ENCODE measurements at places on chromosomes 5 and 9.

DNA sequence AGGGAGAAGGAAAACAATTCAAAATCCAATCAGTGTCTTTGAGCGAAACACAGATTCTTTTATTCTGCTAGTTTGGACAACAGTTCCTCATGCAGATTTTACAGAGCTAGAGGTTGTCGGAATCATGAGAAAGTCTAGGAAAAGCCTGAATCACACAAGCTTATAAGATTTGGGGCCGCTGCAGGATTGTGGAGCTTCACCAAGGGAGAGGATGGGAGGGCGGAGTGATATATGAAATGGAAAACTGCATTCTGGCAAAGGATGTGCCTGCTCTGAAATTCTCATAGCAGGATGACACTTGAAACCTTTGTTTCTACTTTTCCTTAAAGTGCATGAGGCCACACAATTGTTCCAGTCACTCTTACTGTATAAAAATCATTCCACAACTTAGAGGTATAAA, 134.3 kb downstream of the OR2K2 start:
- no peak for DNase-seq

- DNase-seq = peak; percentile 32
These were observed at the start of gene TJP2 for GRCh38 chr9:69173891-69174615. TJP2 (plus strand) TSS chr9:69174277; CDS start chr9:69174373, 96 bp downstream.

- no peak for DNase-seq
These were observed 11.9 kb downstream of the MYO10 start for GRCh38 chr5:16924206-16924605.

- peak; percentile 67 for DNase-seq
These were observed 38.7 kb upstream of the UBTD2 start for GRCh38 chr5:172322028-172322965.

- DNase-seq = no peak
These were observed 15.8 kb upstream of the CAPSL start for GRCh38 chr5:35954175-35954574.

GRCh38 chr9:72590824-72591223, 69.4 kb downstream of the TMC1 start:
- DNase-seq = no peak

DNA sequence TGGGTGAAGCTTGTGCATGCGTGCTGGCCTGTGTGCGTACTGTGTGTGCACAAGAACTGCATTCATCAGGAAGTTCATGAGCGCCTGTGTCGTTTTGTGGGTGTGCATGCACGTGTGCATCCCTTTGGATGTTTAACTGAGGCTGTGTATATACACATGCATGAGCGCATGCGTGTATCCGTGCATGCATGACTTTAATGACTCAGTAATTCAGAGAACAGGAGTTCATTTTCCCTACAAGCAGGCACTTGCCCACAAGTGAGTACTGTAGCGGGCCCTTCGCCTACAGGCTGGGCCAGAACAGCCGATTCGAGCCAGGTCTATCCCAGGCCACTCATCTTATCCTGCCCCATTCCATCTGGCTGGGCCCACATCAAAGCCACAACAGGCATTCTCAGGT, 29.8 kb downstream of the CORO2A start:
- DNase-seq = no peak

DNA sequence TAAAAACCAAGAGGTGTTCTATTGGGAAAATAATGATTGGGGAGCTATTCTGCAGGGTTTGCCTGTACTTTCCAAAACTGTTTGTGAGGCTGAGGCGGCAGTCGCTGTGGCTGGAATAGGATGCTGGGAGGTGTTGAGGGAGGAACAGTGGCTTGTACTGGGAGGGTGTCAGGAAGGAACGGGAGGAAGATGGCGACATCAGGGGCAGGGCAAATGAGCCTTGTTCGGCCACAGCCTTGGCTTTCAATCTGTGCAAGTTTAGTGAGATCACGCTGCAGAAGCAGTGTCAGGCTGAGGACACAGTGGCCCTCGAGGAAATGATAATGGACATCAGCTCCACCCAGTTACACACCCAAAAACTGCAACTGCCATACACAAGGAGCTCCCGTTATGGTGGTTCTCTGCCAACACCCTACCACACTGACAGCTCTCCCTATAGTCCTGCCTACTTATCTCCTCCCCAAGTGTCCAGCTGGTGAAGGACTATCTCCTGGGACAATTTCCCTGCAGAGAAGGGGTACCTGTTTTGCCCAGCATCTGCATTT, 27.3 kb downstream of the KIF2A start:
- DNase-seq = no peak

- DNase-seq = no peak
These were observed 54.1 kb upstream of the DMRTA1 start for GRCh38 chr9:22392523-22392922.

DNA sequence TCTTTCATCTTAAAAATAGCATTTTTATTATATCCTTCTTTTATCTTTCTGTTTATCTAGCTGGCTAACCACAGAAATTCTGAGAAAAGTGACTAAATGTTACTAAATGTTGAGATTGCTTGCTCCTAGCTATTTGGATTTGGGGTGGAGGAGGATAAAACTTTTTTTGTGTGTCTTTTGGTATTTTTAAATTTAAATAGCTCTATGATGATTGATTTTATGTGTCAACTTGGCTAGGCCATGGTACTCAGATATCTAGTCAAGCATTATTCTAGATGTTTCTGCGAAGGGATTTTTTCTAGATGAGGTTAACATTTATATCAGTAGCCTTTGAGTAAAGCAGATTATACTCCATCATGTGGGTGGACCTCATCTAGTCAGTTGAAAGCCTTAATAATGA, 75.0 kb downstream of the GCNT1 start:
- no peak for DNase-seq

DNA sequence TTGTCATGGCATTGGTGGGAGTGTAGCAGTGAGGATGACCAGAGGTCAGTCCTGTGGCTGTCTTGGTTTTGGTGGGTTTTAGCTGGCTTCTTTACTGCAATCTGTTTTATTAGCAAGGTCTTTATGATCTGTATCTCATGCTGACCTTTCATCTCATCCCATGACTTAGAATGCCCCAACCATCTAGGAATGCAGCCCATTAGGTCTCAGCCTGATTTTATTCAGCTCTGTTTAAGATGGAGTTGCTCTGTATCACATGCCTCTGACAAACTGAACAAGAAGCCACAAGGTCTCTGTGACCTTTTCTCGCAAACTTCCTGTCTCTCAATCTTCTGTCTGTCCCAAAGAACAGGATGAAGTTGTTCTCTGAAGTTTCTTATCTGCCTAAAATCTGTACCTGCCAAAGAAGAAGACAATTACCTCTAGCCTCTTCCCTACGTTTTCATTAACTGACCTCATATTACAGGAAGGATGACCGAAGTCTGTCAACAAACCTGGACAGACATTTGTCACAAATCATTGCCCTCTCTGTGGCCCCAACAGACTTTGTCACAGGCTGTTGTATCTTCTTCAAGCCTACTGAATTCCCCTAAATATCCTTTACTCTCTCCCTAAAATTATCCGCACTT, 284.2 kb upstream of the SEMA6A start:
- no peak for DNase-seq

GRCh38 chr5:156755421-156756087, 94.5 kb upstream of the PPP1R2B start:
- DNase-seq = no peak

DNA sequence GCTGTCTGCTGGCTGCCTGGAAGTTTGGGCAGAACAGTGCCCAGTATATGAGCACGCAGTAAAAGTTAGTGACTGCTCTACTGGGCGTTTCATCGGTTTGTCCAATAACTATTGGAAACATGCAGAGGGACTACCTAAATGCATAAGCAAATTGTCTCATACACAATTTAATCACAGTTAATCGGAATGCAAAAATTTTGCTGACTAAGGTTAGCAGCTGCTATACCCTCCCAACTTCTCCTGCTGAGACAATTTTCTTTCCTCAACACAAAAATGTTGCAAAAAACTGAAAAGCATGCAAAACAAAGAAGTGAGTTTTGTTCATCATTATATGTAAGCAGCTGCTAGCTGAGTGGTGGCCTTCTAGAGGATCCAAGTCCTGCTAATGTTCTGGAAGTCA, 327.5 kb downstream of the SEMA5A start:
- no peak for DNase-seq

DNA sequence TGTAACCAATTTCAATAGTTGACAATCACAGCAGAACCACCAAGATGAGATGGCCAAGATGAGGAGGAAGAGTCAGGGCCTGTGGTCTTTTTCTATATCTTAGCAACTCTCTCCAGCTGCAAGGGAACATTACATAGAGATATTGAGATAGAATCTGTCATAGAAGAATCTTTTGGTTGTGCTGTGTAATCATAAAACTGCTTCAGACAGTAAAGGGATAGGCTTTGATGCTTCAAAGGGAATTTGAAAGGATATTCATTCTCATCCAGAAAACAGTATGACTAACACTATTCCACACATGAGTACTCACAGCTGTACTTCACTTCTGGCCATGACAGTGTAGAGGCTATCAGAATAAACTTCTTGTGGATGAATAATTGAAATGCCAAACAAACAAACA, 145.9 kb downstream of the YIPF5 start:
- DNase-seq = no peak

- no peak for DNase-seq
These were observed 65.6 kb downstream of the TEX10 start for GRCh38 chr9:100287186-100287585.

DNA sequence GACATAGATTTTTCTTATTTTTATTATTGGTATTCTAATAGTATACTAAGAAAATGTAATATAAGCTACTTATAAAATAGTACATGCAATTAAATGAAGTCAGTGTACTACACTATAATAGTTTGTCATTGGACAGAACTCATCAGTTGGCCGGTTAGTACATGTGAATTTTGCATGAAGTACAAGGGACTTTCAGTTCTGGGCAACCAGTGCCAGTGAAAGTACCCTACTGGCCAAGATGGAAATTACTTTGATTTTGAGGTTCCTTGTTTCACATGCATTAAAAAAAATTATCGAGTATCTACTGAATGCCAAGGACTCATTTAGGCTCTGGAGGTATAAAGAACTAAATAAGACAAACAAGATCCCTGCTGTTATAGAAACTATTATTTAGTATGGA, 213.4 kb upstream of the ELL2 start:
- DNase-seq = no peak

DNA sequence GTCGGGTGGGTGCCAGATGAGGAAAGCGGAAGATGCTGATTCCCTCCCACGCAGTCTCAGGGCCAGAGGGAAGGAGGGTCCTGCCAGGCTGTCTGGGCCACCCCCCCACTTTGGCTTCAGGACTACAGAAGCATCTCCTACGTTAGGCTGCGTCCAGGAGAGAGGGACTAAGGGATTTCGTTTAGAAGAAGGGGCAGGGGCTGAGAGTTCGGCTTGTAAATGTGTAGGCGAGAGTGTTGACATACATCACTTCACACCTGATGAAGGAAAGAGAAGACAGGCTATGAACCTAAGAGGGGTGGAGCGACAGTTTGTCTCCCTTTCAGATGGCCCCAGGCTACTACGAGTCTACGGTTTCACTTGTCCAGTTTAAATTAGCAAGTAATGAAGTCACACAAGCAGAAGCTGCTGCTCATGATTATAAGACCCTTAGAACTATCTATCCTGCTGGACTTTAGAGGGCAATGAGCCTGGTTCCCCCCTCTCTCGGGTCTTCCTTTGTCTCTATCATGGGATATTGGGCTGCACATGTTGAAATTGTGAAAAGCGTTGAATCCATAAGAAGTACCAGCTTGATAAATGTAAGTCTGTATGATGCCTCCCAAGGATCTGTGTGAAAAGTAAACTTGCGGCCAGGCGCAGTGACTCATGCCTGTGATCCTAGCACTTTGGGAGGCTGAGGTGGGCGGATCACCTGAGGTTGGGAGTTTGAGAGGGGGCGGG, 193.0 kb downstream of the AOPEP start:
- no peak for DNase-seq

DNA sequence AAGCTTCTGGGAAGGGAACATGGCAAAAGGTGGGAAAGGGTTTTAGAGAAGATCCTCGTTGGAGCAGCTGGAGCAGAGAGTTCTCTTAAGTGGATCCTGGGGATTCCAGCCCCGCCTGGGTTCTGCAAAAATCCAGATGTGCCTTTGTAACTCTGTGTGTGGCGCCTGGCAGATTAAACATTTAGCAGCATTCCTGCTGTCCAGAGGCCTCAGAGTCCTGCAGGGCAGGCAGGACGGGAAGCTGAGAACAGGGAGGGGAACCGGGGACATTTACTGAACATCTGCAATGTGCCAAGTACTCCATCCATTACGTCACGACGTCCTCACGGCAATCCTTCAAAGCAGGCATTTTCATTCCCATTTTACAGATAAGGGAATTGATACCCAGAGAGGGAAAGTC, 6.0 kb downstream of the EIF4E1B start:
- no peak for DNase-seq

DNA sequence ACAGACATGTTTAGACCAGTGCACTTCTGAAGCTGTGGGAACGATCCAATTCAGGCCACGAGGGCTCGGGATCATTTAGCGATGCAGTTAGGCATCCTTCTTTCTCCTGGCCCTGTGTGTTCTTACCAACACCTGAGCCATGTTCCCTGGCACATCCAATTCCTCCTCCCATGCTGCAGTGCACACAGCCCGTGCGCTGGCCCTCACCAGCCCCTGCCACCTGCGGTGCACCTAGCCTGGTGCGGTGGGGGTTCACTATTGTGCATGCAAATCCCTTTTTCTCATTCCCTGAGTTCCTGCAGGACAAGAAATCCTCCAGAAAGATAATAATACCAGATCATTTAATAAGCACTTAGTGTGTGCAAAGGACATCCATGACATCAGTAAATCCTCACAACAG, 53.5 kb downstream of the NEURL1B start:
- no peak for DNase-seq

GRCh38 chr5:89106480-89106879, 223.5 kb upstream of the MEF2C start:
- DNase-seq = no peak

- DNase-seq = no peak
These were observed 103.5 kb downstream of the ANGPTL2 start for GRCh38 chr9:127018935-127019334.

DNA sequence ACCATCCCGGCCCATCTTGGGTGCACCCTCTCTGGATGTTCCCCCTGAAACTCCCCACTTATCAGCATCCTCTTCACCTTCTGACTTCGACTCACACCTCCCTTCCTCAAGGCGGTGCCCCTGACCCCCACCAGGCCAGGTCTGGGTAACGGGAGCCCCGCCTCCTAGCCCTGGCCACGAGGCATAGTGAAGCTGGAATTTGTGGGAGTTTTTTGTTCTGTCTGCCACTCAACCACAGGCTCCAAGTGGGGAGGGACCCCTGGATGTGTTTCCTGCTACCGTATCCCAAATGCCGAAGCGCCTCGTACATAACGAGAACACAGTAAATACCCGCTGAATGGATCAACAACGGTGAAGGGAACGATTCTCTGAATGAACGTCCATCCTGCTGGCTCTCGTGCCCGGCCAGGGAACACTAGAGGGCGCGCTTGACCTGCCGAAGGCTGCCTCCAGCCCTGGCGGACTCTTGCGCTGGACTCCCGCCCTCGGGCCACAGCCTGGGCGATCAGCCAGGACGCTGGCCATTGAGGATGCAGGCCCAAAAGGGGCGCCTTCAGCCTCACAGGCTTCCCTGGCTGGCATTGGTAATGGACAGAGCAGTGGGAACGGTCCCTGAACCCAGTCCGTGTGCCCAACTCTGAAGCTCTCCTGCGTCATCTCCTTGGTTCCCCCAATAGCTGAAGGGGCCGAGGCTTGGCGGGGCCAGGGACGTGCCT, 47.3 kb upstream of the PHYKPL start:
- DNase-seq = peak; percentile 58

Measured in NCI-H146 (cell line).